ENCODE measurements at places on chromosomes 16 and 17.

GRCh38 chr16:50797456-50797855, 55.6 kb downstream of the CYLD start:
- no peak for DNase-seq

GRCh38 chr17:68497885-68498319, 14.3 kb upstream of the PRKAR1A start:
- no peak for DNase-seq

DNA sequence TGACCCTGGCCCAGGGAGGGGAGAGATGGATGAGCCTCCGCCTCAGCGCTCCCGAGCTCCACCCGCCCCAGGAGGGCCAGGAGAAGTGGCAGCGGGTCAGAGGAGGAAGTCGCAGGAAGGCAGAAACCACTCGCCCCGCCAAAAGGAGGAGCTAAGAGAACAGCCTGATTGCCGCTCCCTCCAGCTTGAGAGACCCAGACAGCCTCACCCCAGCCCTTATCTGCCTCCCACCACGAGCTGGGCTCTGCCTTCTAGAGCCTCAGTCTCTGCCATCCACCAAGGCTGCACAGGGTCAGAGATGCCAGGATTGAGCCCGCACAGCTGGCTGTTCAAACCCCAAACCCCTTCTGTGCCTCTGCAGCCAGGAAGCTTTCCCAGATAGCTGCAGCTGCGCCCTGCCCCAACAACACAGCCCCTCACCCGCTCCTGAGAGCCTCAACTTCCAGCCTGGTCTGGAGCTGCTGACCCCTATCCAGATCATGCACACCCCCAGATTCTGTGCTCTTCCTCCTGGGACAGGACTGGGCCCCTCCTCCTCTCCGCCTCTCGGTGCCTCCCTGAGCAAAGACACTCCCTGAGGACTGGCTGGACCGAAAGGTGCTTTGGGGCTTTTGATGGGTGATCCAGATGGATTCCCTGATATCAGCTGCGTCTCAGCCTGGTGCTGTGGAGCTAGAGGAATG, 1.0 kb upstream of the ATP2A3 start:
- DNase-seq = peak; percentile 22

DNA sequence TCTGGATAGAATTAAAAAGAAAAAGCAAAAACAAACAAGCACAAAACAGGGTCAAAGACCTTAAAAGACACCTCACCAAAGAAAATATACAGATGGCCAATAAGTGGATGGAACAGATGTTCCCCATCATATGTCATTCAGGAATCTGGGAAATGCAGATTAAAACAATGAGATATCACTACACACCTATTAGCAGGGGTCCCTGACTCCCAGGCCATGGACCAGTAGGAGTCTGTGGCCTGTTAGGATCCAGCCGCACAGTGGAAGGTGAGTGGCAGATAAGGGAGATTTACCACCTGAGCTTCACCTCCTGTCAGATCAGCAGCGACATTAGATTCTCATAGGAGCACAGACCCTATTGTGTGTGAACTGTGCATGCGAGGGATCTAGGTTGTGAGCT, 167.9 kb downstream of the HS3ST4 start:
- no peak for DNase-seq

DNA sequence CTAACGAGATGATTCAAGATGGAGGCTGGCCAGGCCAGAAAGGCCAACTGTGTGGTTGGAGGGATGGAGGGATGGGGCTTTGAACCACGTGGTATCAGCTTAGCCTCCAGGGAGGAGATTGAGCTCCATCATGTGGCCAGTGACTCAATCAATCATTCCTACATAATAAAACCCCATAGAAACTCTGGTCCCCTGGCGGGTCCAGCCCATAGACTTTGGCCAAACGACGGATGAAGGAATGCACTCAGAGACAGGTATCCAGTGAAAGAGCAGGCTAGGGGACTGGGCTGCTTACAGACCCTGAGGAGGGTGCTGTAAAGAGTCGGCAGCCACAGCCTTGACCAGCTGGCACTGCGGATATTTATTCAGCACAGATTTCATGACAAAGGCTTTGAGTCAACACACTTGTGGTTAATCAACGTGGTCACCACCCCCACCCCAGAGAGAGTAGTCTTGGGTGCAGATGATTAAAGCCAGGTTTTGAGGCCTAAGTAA, 308.7 kb upstream of the TNRC6C start:
- DNase-seq = peak; percentile 42

DNA sequence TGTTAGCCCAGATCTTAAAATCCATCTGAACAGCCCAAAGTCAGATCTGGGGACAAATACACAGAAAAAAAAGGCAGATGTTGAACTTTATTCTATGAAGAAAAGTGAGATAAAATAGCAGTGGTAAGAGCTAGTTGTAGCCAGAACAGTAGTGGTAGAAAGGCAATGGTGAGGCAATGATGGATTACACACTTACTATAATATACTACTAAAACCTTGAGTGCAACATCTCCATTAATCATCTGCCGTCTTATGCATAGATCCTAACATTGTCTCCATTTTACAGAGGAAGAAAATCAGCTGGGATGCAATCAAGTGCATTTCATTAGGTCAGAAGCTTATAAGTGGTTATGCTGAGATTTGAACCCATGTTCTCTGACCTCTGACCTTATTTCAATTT, 699.6 kb downstream of the CDH11 start:
- DNase-seq = no peak

- DNase-seq = no peak
Measured at GRCh38 chr16:27347930-27348685, 34.3 kb downstream of the IL4R start.

GRCh38 chr16:73010150-73010676, 37.7 kb downstream of the ZFHX3 start:
- no peak for DNase-seq

Data from HCT116 (cell line).